ENCODE measurements at places on chromosomes 3 and 15. TPM values are rescaled to one million over a fixed set of nuclear protein-coding genes. Genes with fewer than 3 reads are reported as not detected.

GRCh38 chr3:190926619-190927018 lies 64.1 kb upstream of the GMNC start:
- no peak for DNase-seq

CLSTN2 gene
- 0.19 TPM for polyA plus RNA-seq

FETUB gene
- 0.63 TPM for polyA plus RNA-seq

DNA sequence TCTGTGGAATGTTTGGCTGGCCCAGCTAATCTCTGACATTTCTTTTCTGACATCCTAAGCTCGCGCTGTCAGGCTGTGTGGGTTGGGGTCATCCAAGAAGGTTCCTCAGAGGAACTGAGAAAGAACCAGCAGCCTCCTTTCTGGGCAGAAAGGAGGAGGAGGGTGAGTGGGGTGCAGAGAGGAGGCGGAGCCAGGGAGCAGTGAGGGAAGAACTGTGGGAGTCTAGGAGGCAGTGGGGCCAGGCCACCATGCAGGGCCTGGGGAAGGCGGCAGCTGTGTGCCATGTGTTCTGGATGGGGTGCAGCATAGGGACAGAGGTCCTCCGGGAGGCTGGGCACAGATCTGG lies 5.3 kb downstream of the SEMA7A start:
- no peak for DNase-seq

DNA sequence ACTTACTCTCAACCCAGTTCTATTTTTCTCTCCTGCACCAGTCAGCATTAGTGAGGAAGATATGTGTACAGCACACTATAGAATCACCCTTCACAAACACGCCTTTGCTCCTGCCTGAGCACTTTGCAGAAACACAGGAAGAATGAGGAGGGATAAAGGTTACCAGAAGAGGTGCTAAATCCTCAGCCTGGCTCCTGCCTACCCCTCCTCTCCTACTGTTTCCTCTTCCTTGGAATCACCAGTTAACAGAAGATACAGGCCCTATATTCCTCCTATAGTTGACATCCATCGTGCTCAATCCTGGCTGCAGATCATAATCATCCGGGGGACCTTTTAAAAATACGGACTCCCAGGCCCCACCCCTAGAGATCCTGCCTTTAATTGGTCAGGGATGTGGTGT lies 28.9 kb downstream of the PARP15 start:
- no peak for DNase-seq

- DNase-seq = peak; percentile 58
These were observed 28.5 kb upstream of the KCNMB2 start for GRCh38 chr3:178507507-178508442.
